Activated naive CD4-positive, alpha-beta T cell treated with anti-CD3 and anti-CD28 coated beads, Interleukin-2, amount 10 ng/mL, durations not matched to agents 7 days and 5 days (primary cell): ENCODE measurements at places on chromosomes 3 and 15.

- no peak for DNase-seq
Observed at GRCh38 chr3:52374173-52374572, 58.1 kb downstream of the DNAH1 start.

GRCh38 chr15:81178365-81178764 is 18.3 kb upstream of the IL16 start:
- DNase-seq, result no peak

DNA sequence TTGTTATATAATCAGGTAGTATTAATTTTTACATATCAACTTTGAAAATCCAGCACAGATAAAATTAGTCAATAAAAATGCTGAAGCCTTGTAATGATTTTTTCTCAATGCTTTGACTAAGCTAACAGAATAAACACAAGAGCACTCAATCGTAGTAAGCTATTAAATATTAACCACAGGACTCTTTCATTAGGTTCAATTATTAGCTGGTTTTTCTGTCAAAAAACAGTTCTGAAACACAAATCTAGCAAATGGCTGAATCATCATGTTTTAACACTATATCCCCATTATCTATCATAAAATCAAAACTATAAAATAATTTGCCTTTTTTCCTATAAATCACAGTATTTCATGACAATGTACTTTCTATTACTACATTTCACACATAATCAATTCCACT is 69.6 kb downstream of the PLOD2 start:
- DNase-seq, result no peak

DNA sequence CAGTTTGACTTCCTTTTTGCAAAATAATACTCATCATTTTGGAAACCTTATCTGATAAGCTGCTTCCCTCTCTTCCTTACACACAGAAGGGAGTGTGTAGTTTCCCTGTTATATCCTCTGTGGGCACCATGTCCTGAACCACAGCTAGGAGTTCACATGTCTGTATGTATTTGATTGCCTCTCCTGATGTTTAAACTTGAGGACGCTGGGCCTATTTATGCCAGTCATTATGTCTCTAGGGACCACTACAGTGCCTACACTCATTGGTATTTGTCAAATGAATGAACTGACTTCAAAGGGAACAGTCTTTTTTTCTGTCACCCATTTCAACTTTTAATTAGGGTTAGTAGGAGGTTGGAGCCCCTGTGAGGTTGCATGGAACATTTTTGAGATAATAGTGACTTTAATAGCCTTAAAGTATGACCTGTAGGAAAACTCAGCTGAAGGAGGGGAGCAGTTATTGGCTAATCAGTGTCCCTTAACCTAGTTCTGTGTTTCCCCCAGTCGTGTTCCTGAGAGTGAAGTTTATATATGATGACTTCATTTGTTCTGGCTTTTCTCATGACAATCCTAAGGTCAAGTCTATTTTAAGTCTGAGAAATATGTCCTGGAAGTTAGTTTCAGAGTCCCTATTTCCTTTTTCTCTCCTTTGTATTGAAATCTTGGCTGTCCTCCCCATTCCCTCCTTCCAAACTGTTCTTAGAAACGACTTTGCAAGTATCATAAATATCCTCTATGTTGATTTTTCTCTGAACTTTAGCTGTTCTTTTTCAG is 28.9 kb downstream of the PDE8A start:
- DNase-seq, result no peak

- DNase-seq, result no peak
Observed at GRCh38 chr15:48006031-48006511, 114.7 kb upstream of the SLC24A5 start.

DNA sequence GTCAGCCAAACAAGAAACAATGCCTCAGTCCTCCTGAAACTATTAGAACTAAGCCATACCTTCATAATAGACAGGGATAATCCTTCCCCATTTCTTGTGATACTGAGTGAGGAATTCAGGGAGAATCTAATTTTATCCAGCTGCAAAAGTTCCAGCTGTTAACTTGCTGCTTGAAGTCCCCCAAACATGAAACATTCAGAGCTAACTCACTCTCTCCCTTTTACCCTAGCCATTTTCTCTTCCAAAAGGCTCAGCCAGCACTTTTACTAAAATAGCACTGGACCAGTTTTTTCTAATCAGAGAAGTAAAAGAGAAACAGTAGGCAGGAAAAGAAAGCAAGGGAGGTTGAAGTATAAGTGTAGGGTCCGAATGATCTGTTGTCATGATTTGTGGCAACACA is 268.1 kb downstream of the TAFA4 start:
- no peak for DNase-seq

DNA sequence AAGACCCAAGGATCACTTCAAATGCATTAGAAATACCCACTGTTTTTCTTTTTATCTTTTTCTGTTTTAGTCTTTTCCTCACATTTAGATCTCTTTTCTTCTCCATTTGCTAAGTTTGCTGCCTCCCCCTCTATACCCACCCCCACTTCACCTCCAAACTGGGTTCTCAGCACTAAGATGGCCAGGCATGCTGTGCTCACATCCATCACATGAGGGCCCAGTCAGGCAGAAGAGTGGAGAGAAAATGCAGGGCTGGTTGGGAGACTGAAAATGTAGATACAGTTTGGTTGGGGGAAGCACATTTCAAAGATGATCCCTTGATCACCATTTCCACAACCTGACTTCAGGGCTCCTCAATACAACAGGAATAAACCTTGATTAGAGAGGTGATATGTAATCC is 8.7 kb downstream of the GAP43 start:
- no peak for DNase-seq

GRCh38 chr3:158775426-158776410 is 26.1 kb upstream of the MFSD1 start:
- DNase-seq, result no peak

DNA sequence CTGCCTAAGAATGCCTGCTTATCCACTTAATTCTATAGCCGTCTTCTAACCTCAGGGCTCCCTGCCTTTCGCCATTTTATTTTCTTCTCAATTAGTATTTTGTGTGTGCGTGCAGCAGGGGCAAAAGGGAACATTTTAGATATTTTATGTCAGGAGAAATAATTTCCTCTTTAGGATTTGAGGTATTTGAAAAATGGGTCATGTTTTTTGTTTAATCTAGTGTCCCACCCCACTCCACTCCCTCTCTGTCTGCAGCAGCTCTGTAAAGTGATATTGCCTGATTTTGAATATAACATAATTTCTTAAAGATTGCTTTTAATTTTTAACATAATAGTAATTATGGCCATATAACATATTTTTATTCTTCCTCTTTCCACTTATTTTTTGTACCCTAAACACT is 593.2 kb upstream of the DPPA4 start:
- DNase-seq, result no peak

DNA sequence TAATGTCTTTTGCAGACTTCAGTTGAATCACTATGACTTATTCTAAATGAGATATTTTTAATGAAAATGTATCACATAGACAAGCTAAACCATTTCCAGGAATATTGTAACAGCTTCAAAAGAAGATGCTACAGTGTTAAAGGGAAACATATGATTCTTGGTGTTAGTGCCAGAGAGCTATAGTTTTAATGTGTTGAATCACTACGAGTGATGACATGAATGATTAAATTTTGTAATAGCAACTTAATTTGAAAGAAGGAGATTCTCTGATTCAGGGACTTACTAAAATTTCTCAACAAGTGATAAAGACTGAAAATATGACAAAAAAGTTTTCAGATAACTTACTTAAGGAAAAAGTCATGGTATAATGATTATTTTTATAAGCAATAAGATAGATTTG is 267.3 kb upstream of the SLITRK3 start:
- no peak for DNase-seq

GRCh38 chr3:78249294-78249693 is 1209.4 kb downstream of the ROBO2 start:
- no peak for DNase-seq

- DNase-seq, result no peak
Observed at GRCh38 chr15:62624547-62625378, 417.8 kb upstream of the TPM1 start.

DNA sequence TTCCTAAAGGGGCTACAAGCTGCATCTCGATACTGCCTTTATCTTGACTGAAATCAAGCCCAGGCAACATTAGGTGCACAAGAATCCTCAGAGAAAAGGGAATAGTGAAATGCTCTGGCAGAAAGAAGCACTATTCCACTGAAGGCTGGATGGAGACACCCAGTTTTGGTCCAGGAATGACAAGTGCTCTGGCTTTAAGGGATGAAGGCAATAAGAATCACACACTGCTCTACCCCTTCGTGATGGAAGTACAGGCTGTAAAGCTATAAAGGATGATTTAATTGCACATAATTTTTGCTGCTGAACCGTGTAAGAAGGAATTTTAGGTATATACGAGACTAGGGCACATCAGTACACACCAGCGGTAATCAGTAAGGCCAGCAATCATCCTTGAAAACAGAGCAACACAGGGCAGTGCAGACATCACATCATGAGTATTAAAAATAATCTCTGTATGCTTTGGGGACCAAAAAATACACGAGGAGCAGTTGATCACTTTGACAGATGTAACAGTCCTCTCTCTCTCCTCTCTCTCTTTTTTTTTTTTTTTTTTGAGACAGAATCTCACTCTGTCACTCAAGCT is 414.6 kb upstream of the TBL1XR1 start:
- DNase-seq, result no peak

GRCh38 chr3:22671848-22672247 is 531.3 kb upstream of the UBE2E2 start:
- DNase-seq, result no peak

- no peak for DNase-seq
Observed at GRCh38 chr3:124786511-124787241, 56.4 kb downstream of the UMPS start.

DNA sequence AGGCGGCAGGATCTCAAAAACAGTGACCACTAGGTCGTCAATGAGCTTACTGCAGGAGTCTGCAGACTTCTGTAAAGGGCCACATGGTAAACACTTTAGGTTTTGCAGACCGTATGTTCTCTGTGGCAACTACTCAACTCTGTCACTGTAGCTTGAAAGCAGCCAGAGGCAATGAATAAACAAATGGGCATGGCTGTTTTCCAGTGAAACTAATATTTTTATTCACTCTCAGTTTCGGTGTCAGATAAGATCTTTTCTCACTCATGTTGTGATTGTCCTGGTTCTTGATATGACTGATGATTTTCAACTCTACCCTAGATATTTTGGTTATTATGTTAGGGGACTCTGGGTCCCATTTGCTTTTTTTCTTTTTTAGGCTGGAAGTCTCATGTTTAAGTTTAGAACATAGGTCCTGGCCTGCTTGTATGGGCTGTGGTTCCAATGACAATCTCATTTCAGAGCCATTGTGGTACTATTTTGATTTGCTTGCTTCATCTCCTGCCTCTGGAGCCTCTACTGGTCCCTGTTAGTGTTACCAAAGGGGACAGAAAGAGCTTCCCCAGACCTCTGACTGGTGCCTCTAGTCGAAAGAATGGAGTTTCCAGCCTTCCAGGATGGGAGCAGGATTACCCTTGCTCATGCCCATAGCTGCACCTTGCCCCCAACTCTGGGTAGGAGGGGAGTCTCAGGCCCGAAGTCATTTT is 222.0 kb downstream of the STT3B start:
- DNase-seq, result no peak

DNA sequence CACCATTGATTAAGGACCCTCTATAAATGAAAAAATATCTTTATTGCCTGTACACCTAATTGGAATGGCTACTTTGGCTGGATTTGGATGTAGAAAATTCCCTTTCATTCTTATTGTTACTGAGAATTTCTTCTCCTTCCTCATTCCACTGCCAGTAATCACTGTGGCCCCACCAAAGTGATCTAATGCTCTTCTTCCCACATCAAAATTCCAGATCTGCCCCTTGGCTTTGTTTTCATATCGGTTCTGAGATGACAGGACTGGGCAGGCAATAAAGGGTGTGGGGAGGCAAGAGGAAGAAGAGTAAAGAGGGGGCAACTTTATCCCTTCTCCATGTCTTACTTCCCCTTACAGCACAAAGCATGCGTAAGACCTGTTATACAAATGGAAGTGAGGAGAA is 2.1 kb downstream of the ANKUB1 start:
- no peak for DNase-seq

- no peak for DNase-seq
Observed at GRCh38 chr15:70188286-70188685, 90.6 kb upstream of the TLE3 start.

GRCh38 chr3:126524429-126524988 is 554 bp downstream of the CHST13 start:
- DNase-seq, result no peak

DNA sequence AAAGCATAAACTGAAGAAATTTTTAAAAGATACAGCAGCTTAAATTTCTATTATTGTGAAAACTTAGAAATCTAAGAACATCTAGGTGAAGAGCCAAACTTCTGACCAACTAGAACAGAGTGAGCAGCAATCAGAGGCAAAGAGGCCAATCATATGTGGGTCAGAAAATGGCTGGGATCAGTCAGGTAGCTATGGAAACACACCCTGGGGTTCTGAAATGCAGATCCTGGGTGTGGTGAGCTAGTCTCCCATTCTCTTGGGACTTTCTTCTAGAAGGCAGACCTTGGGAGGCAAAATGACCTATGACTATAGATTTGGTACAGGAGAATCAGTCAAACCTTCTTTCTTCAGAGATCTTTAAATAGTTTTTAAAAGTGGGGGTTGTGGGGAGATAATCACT is 385.8 kb downstream of the TBC1D5 start:
- DNase-seq, result no peak

DNA sequence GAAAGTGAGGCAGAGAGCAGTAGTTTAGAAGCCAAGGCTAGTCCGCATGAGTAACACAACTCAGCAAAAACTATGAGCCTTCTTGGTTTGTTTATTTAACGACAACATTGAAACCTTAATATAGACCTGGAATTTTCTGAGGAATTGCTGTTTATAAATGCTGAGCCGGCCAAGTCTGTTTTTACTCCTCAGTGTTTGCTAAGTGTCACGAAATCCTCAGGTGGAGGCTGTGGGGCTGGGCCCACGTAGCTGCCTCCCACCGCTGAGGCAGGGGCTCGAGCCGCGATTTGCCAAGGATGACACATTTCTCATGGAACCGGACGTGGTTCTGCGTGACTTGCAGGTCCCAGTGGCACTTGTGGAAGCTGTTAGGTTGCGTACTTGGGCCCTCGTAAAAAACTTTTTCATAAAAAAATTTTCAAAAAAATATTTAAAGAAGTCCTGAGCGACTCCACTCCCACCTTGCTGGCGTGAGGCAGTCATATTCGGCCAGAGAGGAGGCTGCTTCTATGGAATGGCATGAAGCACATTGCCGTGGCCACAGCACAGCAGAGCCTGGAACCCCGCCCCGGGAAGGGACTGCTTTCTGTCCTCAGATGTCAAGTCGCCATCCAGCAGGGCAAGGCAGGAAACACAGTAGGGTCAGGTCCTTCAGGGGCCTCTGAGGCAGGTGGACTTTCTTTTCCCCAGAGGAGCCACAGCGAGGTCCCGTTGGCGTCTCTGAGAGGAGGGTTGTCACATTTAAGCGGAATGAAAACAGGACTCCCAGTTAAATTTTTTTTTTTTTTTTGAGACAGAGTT is 64.8 kb upstream of the PCSK6 start:
- no peak for DNase-seq

GRCh38 chr3:66039590-66039887 is 821 bp upstream of the MAGI1 start:
- no peak for DNase-seq

GRCh38 chr3:28521663-28522062 is 173.0 kb upstream of the AZI2 start:
- DNase-seq, result no peak
